ENCODE measurements at places on chromosomes 12 and 14.

DNA sequence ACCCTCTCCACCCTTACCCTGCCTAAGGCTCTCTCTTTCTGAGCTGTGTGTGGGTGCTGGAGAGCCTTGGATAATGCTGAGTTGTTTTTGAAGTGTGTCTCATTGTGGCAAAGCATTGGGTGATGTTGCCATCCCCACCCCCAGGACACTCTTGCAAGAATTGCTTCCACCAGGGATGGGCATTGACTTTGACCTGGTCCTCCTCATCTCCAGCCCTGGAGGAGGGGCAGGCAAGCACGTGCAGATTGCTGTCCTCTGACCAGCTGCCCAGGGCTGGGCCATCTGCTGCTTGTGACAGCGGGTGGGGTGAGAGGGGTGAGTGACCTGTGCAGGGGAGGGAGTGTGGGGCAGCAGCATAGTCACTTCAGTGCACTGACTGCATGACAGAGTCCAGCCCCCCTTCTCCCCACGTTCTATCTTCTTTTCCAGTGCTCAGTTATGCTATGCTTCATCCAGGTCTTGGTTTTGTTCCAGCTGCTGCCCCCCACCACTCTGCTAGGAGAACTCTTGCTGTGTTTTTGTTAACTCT is 26.2 kb downstream of the SUSD6 start:
- DNase-seq, result no peak

- no peak for DNase-seq
These were observed 13.6 kb downstream of the KCNH3 start for GRCh38 chr12:49552425-49552824.

DNA sequence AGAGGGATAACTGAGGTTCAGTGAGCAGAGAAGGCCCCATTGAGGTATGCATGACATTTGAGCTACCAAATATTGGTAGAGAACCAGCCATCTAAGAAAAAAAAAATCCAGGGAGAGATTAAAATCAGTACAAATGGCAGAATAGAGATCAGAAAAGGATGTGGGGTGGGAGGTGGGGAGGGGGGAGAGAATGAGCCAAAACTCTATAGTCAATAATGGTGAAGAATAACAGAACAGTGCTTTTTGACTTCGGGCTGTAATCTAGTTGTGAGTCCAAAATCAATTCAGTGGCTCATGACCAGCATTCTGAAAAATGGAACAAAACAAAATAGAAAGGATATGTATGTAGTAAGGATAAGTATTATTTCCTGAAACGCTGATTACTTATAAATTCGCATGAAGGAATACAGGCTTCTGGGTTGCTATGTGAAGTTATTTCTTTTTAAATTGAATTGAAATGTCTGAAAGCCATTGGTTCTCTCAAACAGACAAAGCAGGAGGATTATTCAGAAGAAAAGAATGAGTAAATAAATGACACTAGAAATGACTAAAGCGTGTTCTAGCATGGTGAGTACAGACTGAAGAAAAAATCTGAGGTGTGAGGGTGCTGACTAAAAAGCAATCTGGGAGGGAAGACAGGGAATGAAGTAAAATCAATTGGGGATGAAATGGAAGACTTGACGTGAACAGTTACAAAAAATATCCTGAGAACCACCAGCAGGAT is 72.4 kb downstream of the ATP2B1 start:
- DNase-seq, result no peak

DNA sequence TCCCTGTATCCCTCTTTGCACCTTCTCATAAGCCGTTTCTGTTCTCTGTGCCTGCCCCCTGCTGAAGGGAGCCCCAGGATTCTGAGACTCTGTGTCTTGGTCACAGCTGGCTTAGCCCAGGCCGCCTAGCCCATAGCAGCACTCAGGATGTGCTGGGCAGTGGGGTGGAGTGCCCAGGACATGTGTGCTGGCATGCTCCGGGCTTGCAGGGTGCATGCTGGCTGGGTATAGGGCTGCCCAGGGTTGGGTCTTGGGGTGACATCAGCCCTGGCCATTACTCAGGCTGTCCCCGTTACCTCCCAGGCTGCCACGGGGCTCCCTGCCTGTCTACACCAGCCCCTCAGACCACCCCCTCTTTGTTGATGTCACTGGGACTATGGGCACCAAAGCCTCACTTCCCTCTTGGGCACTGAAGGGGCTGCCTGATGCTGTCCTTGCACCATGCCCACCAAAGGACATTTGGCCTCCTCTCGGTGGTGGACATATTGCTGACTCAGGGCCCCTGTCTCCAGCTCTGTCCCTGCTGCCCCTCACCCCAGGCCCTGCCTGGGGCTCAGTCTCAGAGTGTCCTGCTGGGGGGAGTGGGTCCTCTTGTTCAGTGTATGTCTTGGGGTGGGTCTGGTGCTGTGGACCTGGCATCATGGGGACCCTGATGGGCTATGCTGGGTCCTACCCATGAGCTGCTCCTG is 2.4 kb downstream of the CEP170B start:
- no peak for DNase-seq

GRCh38 chr14:92503756-92504491 is 9.7 kb upstream of the RIN3 start:
- no peak for DNase-seq

GRCh38 chr12:118645219-118645618 is 268.9 kb downstream of the SUDS3 start:
- no peak for DNase-seq

DNA sequence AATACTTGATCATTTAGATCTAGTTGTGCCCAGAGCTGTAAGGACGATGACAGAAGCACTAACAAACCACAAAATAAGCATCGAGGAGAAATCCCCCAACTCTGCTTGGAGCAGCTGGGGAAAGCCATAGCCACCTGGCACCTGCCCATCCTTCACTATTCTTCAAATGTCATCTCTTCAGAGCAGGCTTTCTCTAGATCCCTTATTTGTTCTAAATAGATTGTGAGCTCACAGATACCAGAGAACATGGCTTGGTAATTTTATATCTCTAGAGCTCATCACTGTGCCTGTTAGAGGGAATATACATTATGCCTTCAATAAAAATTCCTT is 50.9 kb downstream of the GRIP1 start:
- DNase-seq, result no peak

- DNase-seq, result no peak
These were observed 497.8 kb downstream of the NAV3 start for GRCh38 chr12:78328524-78328923.

GRCh38 chr14:93156693-93157369 is 27.9 kb downstream of the MOAP1 start:
- no peak for DNase-seq

GRCh38 chr14:92663049-92663448 is 85.4 kb downstream of the LGMN start:
- no peak for DNase-seq

- no peak for DNase-seq
These were observed 21.1 kb downstream of the GSC start for GRCh38 chr14:94748667-94749347.

DNA sequence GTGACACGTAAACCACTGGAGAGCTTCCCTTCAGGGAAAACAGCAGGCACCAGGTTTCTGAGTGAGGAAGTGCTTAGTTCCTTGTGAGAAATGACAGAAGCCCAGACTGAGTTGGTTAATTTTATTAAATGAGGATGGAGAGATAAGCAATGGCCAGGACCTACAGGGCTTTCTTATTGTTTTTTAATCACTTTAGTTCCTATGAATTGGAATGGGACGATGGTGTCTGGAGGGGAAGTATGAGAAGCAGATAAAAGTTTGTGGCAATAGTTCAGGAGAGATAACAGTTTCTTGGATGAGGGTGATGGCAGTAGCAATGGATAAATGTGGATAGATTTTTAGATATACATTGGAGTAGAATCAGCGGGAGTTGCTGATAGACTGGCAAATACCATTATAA is 86.5 kb upstream of the PTPRR start:
- no peak for DNase-seq

DNA sequence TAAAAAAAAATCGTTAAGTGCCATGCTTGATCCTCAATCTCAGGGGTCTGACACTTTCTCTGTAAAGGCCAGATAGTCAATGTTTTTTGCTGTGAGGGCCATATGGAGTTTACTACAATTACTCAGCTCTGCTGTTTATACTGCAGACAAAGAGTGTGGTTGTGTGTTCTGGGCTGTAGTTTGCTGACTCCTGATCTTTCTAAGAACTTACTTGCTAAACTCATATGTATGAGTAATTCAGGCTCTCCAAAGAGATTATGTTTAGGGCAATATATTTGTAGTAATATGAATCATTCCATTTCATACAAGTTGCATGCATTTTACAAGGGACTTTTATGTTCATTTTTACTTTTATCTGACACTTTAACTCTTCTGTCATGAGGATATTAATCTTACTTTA is 188.2 kb downstream of the TMTC2 start:
- DNase-seq, result no peak

DNA sequence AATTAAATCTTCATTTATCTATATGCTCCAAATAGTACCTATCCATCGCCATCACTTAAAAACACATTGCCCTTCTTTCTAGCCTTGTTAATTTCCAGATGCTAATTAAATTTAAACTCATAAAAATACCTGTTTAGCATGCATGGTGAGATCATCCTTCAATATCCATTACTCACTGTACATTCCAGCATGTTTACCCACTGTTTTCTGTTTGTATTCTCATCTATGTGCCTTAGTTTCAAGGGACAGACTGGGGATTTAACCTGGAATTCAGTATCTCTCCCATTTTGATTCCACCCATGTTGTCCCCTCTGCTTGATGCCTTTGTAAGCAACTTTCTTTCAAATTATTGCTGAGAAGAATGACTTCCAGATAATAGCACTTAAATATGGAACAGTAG is 208.0 kb downstream of the SPTSSA start:
- DNase-seq, result no peak

DNA sequence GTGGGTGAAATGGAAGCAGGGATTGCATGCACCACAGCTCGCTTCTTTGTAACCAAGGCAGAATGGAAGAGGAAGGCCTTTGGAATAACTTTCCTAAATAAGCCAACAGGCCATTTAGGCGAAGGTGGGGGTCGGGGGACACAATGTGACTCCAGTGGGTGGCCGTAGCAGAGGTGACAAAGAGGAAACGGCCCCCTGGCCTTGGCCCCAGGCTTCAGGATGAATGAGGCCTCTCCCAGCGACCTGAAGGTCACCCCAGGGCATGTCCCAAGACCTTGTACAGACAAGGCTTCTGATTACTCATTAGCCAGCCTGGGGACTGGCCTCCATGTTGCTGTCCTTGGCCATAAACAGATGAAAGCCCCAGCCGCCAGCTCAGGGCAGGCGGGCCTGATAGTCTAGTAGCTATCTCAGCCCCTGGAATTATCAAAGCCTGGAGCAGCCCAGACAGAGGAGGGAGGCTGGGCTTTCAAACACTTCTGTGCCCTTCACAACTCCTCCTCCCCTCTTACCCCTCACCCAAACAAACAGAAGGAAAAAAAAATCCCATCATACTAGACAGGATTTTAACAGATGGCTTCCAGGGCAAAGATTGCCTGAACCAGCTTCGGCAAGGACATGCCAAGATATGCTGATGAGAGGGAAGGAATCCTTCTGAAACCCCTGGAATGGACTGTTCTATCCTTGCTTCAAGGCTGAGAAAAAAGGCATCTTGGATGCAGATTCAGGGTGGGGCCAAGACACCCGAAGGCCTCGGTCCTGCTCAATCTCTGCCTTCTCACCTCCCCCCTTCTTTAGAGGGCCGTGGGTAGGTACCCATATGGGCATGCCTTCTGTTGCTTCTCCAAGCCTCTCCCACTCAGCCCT is 142.3 kb upstream of the PARP11 start:
- DNase-seq, result no peak

- DNase-seq, result no peak
These were observed 22.9 kb downstream of the SPTLC2 start for GRCh38 chr14:77593501-77593961.

- no peak for DNase-seq
These were observed 51.4 kb downstream of the WSCD2 start for GRCh38 chr12:108180255-108181094.

- DNase-seq, result no peak
These were observed 159.9 kb downstream of the DUSP6 start for GRCh38 chr12:89192429-89192828.

Measured in stimulated activated CD4-positive, alpha-beta T cell treated with anti-CD3 and anti-CD28 coated beads, TNF-alpha, amount 100 ng/mL, for 1 hour (primary cell).